ENCODE measurements at places on chromosomes 5 and 9.

DNA sequence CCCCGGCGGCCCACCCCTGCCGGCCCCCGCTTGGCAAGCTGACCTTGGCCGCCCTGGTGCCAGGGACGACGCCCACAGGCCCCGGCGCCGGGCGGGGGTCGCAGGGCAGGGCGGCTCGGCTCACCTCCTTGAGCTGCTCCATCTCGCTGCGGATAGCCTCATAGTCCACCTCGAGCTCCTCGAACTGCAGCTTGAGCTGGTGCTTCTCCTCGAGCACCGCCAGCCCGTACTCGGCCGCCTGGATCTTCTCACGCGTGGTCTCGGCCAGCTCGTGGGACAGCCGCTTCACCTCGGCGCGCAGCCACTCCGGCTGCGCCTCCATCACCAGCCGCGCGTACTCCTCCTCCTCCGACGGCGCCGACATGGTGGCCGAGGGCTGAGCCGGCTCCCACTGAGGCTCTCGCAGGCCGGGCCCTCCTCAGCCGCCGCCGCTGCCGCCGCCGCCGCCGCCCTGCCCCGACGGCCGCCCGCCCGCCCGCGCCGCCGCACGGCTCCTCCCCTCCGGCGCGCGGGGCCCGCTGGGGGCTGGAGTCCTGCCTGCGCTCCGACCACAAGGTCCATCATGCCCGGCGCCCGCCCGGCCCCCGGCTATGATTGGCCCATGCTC lies at the start of gene BICD2:
TSS of gene BICD2 (minus strand) at position 453 of the 607 bp plus-strand sequence. CDS start at position 364, 89 bp downstream.
- DNase-seq, result no peak

DNA sequence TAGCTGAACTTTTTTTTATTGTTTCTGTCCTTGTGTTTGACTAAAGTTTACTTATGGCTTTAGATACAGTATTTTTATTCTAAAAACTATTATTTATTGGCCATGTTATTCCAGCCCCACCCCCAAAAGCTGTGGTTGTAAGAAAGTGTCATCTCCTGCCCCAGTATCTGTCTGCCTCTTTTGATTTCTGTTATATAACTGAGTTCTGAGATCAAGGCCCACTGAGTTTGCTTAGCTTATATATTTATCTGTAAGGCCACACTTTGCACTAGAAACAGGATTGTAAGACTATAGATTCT lies 116.8 kb upstream of the TNFAIP8 start:
- no peak for DNase-seq

DNA sequence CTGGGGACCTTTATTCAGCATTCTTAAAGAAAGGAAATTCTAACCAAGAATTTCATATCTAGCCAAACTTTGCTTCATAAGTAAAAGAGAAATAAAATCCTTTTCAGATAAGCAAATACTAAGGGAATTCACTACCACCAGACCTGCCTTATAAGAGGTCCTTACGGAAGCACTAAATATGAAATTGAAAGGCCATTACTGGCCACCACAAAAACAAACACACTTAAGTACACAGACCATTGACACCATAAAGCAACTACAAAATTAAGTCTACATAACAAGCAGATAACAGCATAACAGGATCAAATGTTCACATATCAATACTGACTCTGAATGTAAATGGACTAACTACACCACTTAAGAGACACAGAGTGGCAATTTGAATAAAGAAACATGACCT lies 361.4 kb upstream of the POU5F2 start:
- no peak for DNase-seq

- no peak for DNase-seq
Observed at GRCh38 chr9:87180361-87180760, 233.1 kb upstream of the GAS1 start.

- no peak for DNase-seq
Observed at GRCh38 chr5:52786949-52787599, 642 bp upstream of the ITGA1 start.

DNA sequence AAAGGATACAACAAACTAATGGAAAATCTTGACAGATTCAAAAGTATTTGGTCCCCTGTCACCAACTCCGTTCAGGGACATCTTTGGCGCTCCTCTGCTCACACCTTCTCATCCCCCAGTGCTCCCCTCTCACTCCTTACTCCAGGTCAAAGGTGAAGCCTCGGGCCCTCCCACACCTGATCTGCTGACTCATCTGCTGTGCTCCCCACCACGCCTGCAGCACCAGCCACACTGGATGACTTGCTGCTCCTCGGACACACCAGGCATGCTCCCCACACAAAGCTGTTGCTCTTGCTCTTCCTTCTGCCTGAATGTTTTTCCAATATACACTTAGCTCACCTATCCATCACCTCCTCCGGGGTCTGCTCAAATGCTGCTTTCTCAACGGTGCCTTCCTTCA lies 123.4 kb downstream of the ESM1 start:
- no peak for DNase-seq

GRCh38 chr5:77367741-77368140 lies 124.4 kb downstream of the WDR41 start:
- DNase-seq, result no peak

GRCh38 chr9:4139196-4139595 lies 160.7 kb downstream of the GLIS3 start:
- DNase-seq, result no peak
